ENCODE measurements at places on chromosomes 12 and 14.

GRCh38 chr12:109962398-109962797, 33.8 kb downstream of the GIT2 start:
- no peak for DNase-seq

GRCh38 chr12:54497883-54498282, 331 bp downstream of the NCKAP1L start:
- no peak for DNase-seq

DNA sequence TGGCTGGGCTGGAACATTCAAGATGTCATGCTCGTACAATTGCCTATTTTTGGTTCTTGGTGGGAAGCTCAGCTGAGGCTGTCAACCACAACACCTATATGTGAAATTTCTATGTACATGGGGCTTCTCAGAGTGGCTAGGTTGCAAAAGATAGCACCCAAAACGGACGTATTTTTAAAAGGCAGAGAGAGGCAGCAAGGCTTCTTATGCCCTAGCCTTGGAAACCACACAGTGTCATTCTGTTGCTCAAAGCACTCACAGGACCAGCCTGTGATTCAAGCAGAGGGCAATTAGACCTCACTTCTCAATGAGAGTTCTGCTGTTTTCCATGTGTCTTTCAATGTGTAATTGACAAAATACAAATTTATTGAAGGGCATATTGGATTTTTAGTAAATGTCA, 134.0 kb downstream of the GXYLT1 start:
- no peak for DNase-seq

- DNase-seq = no peak
Observed at GRCh38 chr14:100703386-100704220, 23.1 kb upstream of the DLK1 start.

- no peak for DNase-seq
Observed at GRCh38 chr12:122137229-122137628, 36.8 kb downstream of the IL31 start.

DNA sequence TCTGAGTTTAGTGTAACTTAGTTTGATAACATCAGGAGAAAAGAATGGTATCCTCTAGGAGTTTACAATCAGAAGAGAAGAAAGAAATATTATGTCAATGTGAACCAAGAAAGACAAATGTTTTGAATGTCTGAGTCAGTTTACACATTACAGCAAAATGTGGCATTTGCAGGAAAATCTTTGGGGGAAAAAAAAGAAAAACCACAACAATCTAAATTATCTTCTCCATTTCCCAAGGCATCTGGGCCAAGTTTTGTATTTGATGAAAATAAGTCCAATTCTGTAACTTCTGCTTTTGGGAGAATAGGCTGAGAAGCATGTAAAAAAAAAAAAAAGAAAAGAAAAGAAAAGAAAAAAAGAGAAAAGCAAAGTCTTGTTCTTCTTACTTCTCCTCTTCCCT, 58.8 kb upstream of the FLRT2 start:
- no peak for DNase-seq

- peak; percentile 57 for DNase-seq
Observed at GRCh38 chr12:56086096-56086495, 6.1 kb downstream of the ERBB3 start.

DNA sequence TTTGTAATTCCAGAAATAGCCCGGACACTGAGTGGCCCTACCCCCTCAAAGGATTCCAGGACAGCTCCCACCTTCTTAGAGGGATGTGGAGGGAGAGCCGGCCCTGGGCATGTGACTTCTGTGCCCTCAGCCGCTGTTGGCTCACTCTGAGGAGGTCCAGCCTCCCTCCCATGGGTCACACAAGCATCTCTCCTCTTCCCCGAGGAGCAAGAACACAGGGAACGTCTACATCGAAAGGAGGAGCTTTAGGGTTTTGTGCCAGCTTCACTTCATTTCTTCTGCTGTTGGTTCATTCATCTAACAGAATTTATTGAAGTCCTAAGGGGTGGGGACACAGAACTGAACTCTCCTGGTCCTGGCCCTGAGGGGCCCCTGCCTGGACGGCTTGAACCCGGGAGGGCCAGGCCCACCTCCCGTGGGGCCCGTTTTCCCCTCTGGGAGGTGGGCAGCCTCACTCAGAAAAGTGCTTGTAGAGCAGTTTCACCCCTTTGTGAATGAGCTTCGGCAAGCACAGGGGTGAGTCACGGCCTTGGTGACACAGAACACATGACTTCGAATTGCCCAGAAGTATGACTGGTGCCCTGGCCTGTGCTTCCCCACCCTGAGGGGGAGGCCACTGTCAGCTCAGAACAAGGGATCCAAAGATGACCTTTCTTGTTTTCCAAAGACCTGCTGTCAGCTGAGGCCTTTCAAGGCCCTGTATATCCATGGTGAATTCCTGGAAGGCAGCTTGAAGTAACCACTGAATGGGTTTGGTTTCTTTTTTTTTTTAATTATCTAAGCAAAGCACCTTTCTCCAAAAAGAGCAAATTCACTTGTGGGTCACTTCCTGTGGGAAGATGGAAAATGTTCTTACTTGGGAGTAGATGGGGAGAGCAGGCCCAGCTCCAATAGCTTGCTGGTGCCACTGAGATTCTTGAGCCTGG, 39.2 kb downstream of the NFKBIA start:
- DNase-seq = peak; percentile 68

GRCh38 chr12:3820122-3820521, 53.1 kb downstream of the PARP11 start:
- no peak for DNase-seq

- DNase-seq = no peak
Observed at GRCh38 chr14:85233756-85234155, 296.2 kb upstream of the FLRT2 start.

DNA sequence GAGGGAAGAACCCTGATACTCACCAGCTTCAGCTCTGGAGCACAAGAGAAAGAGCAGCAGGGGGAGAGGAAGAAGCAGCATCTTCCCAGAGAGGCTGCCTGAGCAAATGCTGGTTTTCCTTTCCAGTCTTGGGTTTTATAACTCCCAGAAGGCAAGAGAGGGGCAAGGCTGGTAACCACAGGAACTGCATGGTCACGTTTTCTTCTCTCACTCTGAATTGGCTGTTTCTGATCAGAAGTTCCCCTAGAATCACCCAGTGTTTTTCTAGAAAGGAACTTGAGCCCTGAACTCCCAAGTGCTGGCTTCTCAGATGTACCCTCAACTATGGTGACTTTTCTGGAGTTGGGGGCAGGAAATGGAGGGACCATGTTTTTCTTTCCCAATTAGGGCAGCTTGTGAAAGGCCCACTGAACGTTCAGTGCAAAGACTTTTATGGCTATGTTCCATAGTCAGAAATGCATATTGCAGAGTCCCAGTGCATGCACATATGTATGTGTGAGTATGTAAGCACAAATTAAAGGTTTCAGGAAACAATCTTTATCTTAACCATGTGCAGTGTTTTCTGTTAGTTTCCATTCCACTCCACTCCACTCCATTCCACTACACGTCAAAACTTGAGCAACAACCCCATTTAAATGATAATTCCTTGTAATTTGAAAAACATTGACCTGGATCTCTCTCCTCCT, at the start of gene CMA1:
Gene CMA1 (minus strand): TSS at position 111 of the 686 bp plus-strand sequence. CDS start 30 bp downstream, at position 81.
- no peak for DNase-seq

- no peak for DNase-seq
Observed at GRCh38 chr14:86153480-86153879, 623.5 kb downstream of the FLRT2 start.

GRCh38 chr12:22409377-22410164, 75.1 kb upstream of the ST8SIA1 start:
- no peak for DNase-seq

DNA sequence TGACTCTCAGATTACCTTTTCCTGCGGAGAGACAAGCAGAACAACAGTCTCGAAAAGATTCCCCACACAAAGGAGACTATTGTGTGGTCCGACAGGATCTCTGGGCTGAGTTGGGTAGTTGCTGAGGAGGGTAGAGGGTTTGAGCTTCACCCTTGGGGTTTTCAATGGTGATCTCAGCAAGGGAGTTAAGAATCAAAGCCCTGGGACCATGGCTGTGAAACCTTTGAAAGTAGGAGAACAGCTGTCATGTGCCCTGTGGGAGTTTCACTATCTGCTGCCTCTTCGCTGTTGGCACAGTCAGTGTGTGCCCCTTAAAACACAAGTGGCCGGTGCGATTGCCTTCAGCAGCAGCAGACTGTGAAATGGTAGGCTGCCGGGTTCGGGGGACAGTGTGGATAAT, 14.2 kb upstream of the PLEK2 start:
- no peak for DNase-seq

DNA sequence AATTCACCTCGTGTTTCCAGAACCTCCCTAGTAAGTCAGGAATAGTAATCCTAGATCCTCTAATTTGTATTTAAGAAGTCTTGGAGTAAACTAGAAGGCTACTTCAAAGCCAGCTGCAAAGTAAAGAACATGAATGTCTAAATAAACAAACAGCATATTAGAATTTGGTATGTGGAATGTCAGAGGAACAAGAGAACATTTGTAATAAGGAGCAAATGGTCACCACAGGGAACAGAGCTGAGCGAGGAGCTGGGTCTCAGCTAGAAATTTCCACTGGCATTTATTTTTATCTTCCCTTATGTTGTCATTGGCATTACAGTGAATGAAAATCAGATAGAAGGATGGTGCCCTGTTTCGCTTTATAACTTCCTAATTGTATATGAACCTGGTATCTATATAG, 50.2 kb downstream of the FRMD6 start:
- DNase-seq = no peak

- no peak for DNase-seq
Observed at GRCh38 chr14:69500736-69501135, 16.2 kb downstream of the PLEKHD1 start.

GRCh38 chr12:67508830-67509229, 139.7 kb upstream of the DYRK2 start:
- DNase-seq = no peak

- no peak for DNase-seq
Observed at GRCh38 chr14:85040046-85040685, 489.8 kb upstream of the FLRT2 start.

DNA sequence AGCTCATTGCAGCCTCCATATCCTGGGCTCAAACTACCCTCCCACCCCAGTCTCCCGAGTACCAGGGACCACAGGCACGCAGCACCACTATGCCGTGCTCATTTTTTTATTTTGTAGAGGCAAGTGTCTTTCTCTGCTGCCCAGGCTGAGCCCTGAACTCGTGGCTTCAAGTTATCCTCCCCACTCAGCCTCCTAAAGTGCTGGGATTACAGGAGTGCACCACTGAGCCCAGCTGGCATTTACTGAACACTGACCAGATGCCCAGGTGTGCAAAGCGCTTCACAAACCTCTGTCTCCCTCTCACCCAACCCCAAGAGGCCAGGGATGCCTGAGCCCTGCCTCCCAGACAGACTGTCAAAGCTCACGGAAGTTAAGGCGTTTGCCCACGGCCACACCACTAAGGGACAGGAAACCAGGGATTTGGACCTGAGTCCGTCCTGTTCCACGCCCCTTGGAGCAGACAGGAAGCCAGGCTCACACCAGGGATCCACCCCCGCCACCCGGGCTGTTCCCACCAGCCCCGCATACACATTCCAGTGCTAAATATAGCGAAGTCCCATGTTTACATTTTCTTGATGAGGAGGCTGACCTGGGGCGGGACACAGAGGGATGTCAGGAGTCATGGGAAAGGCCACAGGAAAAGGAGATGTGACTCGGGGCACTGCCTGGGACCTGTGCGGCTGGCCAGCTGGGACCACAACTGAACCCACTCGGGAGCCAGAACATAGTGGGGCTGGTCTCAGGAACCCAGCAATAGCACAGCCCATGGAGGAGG, 51.2 kb downstream of the TESC start:
- DNase-seq = no peak

- DNase-seq = no peak
Observed at GRCh38 chr12:25957793-25958427, 572 bp upstream of the RASSF8 start.

- peak; percentile 87 for DNase-seq
Observed at GRCh38 chr14:104973135-104973384, 5.1 kb downstream of the AHNAK2 start.

GRCh38 chr12:63450816-63451215, 217.5 kb downstream of the DPY19L2 start:
- DNase-seq = no peak

DNA sequence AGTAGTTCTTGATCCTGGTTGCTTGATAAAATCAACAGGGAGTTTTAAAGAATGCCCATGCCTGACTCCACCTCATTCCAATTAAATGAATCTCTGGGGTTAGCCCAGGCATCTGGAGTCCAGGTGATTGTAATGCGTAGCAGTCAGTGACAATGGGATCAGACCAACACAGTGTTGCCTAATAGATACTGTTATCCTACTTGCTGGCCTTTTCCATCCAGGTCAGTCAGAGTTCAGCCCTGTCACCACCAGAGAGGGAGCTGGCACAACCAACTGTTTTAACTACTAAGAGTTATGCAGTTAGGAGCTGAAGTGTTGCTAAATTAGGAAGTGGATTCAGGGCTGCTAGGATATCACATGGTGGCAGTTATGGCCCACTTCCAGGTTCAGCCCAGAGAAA, 107.1 kb downstream of the GPR135 start:
- no peak for DNase-seq

DNA sequence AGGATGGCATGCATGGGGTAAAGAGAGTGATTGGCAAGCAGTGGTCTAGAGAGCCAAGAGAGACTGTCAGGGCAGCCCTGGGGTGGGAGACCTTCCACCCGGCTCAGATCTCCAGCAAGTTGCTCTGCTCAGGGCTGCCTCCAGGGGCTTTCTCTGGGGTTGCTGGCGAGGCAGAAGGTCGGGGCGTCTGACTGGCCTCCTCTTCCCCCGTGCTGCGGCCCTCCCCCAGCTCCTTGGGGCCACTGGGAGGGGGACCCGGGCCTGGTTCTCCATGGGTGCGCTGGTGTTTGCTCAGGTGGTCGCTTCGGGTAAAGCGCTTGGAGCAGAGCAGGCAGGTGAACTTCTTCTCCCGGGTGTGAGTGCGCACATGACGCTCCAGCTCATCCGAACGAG, 6.6 kb upstream of the AAAS start:
- no peak for DNase-seq

DNA sequence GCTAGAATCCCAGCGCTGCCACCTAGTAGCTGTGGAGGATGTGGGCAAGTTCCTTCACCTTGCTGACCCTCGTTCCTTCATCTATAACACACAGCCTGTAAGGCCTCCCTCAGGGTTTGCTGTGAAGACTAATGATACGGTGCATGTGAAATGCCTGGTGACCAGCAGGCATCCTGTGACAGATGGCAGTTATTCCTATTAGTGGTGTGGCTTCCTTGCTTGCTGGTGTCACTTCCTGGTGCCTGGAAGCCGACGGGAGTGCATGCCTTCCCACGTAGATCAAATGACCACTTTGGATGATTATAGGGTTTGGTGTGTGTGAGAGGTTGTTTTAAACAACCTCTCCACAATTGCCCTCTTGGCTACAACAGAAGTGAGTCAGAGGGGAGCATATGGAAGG, 894.9 kb downstream of the VRK1 start:
- no peak for DNase-seq

- DNase-seq = no peak
Observed at GRCh38 chr12:30980955-30981662, 54.6 kb downstream of the TSPAN11 start.

DNA sequence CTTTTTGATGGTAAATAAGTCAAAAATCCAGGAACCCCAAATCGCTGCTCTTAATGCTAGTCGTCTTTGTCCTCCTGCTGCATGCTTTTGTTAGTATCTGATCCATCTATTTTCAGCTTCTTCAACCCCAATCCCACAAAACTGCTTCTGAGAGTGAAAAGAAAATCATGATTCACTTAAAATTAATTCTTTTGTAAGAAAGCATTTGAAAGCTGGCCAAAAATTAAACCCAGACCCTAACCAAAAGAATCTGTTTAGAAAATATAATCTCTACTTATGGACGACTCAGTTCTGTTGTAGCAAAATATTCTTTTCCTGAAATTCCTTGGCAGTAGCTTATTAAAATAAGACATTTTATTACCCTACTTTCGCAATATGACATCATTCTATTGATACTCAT, 443.6 kb upstream of the SYT1 start:
- DNase-seq = no peak

GRCh38 chr12:754473-754820, 2.1 kb downstream of the WNK1 start:
- DNase-seq = no peak

All from transverse colon (tissue), 4 donors.